Activated naive CD4-positive, alpha-beta T cell treated with anti-CD3 and anti-CD28 coated beads for 36 hours (primary cell): ENCODE measurements at places on chromosomes 2 and 18. TPM values are rescaled to one million over a fixed set of nuclear protein-coding genes. Genes with fewer than 3 reads are reported as not detected.

- no peak overlapping the region for H3K27ac ChIP-seq
- no peak for DNase-seq
- H3K4me1 ChIP-seq, result no peaks in the 10 kb centered on the region
- no peaks in the 10 kb centered on the region for H3K27me3 ChIP-seq
- no peaks in the 10 kb centered on the region for H3K36me3 ChIP-seq
- no peak overlapping the region for H3K4me3 ChIP-seq
Measured at GRCh38 chr2:192749611-192750200, 555.0 kb upstream of the TMEFF2 start.

GRCh38 chr2:105110295-105110829 lies 72.5 kb downstream of the MRPS9 start:
- H3K27ac ChIP-seq, result no peak overlapping the region
- no peaks in the 10 kb centered on the region for H3K4me1 ChIP-seq
- no peak overlapping the region for H3K4me3 ChIP-seq
- no peaks in the 10 kb centered on the region for H3K27me3 ChIP-seq
- H3K36me3 ChIP-seq, result no peaks in the 10 kb centered on the region

DNA sequence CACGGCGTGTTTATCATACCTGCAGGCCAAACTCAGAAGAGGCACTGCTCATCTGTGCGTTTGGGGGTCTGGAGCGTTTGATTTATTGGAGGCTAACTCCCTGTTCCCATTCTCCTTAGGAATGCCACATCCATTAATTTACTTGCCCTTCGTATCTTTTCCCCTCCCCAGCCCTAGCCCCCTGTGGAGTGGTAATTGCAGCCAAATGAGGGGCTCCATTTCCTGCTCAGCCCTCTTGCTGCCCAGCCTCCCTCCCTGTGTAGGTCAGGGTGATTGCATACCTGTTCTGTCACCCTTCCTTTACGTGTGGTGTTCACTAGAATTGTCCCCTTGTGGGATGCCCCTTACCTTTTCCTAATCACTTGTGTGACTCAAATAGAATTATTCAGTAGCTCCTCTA lies 120.4 kb downstream of the MAP3K20 start:
- no peaks in the 10 kb centered on the region for H3K36me3 ChIP-seq
- no peak overlapping the region for H3K27ac ChIP-seq
- peaks cover 12% of the 10 kb centered on the region for H3K27me3 ChIP-seq
- H3K4me3 ChIP-seq, result no peak overlapping the region
- H3K4me1 ChIP-seq, result no peaks in the 10 kb centered on the region

DNA sequence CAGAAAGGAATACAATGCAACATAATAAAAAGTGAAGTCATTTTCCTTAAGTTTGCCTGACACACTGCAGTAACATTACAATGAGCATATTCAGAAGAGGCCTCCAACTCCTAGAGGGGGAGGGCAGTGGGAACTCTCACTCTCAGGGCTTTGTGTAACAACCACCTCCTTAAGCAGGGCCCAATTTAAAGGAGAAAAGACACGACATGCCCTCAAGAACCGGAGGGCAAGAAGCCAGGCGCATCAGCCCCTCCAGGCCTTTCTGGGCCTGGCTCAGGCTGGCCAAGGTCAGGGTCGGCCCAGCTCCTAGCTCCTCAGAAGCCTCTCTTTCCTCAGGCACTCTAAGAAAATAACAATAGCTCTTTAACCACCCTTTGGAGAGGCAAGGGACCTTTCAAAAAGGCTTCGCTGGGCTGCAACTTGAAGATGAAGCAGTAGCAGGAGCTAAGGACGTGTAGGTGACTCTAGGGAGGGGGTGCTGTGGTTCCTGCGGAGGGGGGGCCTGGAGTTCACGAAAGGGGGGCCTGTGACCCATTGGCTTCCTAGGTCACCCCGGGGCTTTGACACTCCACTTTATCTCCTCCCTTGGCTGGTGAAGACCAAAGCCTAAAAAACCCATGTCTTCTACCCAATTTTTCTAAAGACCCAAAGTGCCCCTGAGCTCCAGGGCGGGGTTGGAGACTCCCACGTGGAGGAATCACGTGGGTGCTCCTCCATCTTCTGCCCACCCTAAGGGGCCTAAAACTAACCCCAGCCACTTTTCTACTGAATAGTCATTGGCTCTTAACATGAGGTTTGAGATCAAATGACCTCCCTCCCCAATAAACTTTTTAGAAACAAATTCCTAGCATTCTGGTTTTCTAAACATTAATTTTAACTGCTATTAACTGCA lies 13.3 kb downstream of the SERTAD2 start:
- no peak overlapping the region for H3K27ac ChIP-seq
- H3K27me3 ChIP-seq, result no peaks in the 10 kb centered on the region
- H3K36me3 ChIP-seq, result peaks cover 14% of the 10 kb centered on the region

The POMC gene
- 4.8 TPM for total RNA-seq

DNA sequence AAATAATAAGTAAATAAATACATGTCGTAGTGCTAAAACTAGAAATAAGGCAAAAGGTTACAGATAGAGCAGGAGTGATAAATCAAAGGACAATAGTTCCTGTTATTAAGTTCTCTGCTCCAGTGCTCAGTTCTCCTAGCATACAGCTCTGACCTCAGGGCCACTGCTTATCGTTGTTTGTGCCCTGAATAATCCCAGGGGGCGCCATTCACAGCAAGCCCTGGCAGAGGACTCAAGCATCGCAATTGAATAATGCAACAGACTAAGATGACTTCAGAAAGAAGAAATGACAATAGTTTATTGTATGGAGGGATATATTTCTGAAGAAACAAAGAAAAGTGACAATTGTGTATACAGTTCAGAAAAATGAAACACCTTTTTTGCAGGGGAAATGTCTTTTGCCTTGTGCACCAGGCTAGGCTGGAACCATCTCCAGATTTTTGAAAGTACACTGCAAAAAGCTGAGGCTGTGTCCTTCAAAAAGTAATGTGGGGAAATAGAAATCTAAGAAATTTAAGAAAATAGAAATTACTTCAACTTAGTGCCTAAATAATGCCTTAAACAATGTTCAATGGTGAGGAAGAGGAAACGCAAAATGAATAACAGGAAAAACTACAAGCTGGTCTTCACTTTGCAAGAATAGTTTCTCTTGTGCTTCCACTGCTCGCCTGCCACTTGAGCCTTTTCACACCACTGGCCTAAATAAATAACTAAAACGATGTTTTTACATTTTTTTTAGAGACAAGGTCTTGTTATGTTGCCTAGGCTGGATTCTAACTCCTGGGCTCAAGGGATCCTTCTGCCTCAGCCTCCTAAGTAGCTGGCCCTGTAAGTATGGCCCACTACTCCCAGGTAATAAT lies 19.0 kb upstream of the CCNYL1 start:
- H3K27ac ChIP-seq, result no peak overlapping the region
- peaks cover 11% of the 10 kb centered on the region for H3K4me1 ChIP-seq
- H3K36me3 ChIP-seq, result no peaks in the 10 kb centered on the region
- no peaks in the 10 kb centered on the region for H3K27me3 ChIP-seq
- peak; percentile 61 for DNase-seq
- H3K4me3 ChIP-seq, result no peak overlapping the region

DNA sequence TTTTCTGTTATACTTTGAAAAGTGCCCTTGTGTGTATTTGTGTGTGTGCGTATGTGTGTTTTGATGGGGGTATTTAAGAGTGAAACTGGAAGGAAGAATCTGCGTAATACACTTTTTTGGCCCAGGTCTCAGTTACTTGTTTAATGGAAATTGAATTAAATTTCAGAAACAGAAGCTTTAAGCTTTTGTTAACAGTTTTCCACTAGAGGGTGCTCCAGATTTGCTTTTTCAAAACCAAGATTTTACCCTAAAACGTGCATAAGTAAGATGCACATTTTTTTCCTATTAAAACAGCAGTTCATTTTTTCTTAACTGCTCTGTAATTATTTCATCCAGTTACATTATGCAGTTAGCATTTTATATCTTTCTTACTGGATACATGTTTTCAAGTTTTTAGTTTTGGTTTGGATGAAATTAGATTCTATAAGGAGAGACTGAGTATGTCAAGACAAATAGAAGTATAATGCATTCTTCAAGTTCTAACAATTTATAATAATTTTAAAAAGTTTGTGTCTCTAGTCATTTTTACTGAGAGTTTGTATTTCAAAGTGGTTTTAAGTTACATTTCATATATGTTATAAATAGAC lies 97.2 kb downstream of the PIK3C3 start:
- H3K4me1 ChIP-seq, result peaks cover 8% of the 10 kb centered on the region
- peaks cover 11% of the 10 kb centered on the region for H3K36me3 ChIP-seq
- no peaks in the 10 kb centered on the region for H3K27me3 ChIP-seq
- no peak for DNase-seq
- no peak overlapping the region for H3K4me3 ChIP-seq

The RASGRP3 gene
- total RNA-seq, result 1.9 TPM

DNA sequence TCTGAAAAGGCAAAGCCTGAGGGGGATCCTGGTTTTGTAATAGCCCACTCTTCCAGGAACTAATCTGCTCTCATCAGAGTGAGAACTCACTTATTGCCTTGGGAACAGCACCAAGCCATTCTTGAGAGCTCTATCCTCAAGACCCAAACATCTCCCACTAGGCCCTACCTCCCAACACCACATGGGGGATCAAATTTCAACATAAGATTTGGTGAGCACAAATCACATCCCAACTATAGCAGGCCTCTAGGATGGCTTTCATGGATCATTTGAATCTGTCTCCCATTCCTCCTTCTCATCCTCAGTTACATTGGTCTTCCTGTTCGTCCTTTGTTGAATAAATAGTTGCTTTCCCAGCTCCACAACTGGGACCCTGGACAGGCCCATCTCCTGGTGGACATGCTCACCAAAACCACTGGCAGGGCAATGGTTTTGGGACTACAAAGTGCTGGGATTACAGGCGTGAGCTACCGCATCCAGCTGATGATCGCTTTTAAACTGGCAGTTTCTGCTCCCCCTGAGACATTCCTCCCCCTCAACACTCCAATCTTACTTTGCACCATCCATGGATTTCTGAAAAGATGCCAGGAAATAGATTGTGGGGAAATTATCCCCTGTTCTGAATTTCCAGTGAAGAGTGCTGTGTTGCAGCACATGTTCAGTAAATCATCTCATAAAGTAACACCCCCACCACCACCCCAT lies 42.6 kb downstream of the MCFD2 start:
- no peak overlapping the region for H3K4me3 ChIP-seq
- no peaks in the 10 kb centered on the region for H3K4me1 ChIP-seq
- no peaks in the 10 kb centered on the region for H3K27me3 ChIP-seq

The SERPINB12 gene
- not detected for total RNA-seq

GRCh38 chr2:101012054-101012705 lies 10.1 kb downstream of the RPL31 start:
- no peak overlapping the region for H3K27ac ChIP-seq
- no peaks in the 10 kb centered on the region for H3K27me3 ChIP-seq
- H3K4me1 ChIP-seq, result peaks cover 39% of the 10 kb centered on the region
- peaks cover 43% of the 10 kb centered on the region for H3K36me3 ChIP-seq
- no peak overlapping the region for H3K4me3 ChIP-seq

- H3K4me1 ChIP-seq, result no peaks in the 10 kb centered on the region
- H3K27me3 ChIP-seq, result peaks cover 20% of the 10 kb centered on the region
- H3K36me3 ChIP-seq, result no peaks in the 10 kb centered on the region
- no peak overlapping the region for H3K27ac ChIP-seq
- no peak overlapping the region for H3K4me3 ChIP-seq
- peak; percentile 35 for DNase-seq
Measured at GRCh38 chr2:175366815-175367214, 185.3 kb upstream of the ATP5MC3 start.

GRCh38 chr18:23133860-23134779 lies 1.2 kb upstream of the CABLES1 start:
- peaks cover 42% of the 10 kb centered on the region for H3K27me3 ChIP-seq
- H3K4me3 ChIP-seq, result peak overlapping the region; percentile 71
- peak; percentile 62 for DNase-seq
- no peak overlapping the region for H3K27ac ChIP-seq

DNA sequence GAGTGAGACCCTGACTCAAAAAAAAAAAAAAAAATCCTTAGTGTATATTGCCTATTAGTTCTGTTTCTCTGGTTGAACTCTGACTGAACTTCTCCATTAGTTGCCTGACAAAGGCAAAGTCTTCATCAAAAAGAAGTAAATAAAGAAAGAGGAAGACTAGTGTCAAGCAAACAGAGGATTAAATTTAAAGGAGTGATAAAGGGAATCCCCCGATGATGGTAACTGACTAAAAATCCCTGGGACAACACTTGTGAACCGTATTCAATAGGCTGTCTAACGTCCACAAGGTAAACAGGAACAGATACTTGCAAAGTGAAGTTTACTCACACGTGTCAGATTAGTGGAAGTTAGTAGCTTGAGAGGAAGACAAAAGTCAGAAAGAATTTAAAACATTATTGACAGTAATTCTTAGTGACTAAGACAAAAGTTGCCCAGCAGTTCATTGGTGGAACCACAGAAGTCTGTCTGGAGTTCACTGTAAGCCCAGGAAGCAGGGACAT lies 26.2 kb upstream of the SPOPL start:
- H3K4me1 ChIP-seq, result no peaks in the 10 kb centered on the region
- no peaks in the 10 kb centered on the region for H3K36me3 ChIP-seq
- no peak for DNase-seq
- no peak overlapping the region for H3K27ac ChIP-seq

- H3K27me3 ChIP-seq, result no peaks in the 10 kb centered on the region
- no peak overlapping the region for H3K4me3 ChIP-seq
Measured at GRCh38 chr2:2960441-2961133, 417.0 kb downstream of the EIPR1 start.

DNA sequence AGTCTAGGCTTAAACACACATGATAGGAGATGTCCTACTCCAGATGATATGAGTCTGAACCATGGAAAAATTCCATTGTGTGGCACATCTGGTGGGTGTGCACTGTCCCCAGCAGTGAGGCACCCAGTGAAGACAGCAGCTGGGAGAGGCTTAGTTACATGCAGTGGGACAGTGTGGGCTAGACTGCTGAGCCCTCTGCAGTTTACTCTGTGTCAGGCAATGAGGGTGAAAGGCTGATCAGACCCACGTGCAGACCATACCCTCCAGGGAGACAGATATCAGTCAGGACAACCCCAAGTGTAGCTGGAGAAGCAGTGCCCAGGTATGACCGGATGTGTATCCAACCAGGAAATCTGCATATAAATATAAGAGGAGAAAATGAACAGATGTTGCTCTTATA lies 13.4 kb downstream of the IL37 start:
- no peaks in the 10 kb centered on the region for H3K4me1 ChIP-seq
- H3K4me3 ChIP-seq, result no peak overlapping the region
- no peaks in the 10 kb centered on the region for H3K27me3 ChIP-seq
- no peak overlapping the region for H3K27ac ChIP-seq

DNA sequence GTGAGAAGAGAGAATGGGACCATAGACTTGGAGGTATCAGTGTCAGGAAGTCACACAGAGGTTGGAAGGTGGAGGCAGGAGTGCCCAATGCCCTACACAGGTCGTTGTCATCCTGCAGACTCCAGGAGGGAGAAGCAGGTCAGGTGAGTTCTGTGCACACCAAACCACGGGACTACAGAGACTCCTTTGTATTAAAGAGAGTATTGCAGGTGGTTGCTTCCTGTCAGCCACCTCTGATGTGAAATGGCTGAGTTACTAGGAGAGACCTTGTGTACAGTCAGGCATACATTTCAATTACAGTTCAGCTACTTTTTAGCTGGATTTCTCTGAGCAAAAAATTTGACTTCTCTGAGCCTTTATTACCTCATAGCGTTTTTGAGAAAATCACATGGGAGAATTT lies 51.6 kb downstream of the SPP2 start:
- H3K27ac ChIP-seq, result no peak overlapping the region
- H3K4me3 ChIP-seq, result no peak overlapping the region
- H3K36me3 ChIP-seq, result no peaks in the 10 kb centered on the region
- peak; percentile 22 for DNase-seq
